ENCODE measurements at places on chromosomes 6 and 20.

GRCh38 chr6:35731414-35731735 is 5.5 kb upstream of the ARMC12 start:
- DNase-seq = peak; percentile 75

GRCh38 chr6:35294308-35294945 is 3.2 kb upstream of the DEF6 start:
- peak; percentile 41 for DNase-seq

GRCh38 chr6:17905611-17906592 is 81.5 kb downstream of the KIF13A start:
- no peak for DNase-seq

DNA sequence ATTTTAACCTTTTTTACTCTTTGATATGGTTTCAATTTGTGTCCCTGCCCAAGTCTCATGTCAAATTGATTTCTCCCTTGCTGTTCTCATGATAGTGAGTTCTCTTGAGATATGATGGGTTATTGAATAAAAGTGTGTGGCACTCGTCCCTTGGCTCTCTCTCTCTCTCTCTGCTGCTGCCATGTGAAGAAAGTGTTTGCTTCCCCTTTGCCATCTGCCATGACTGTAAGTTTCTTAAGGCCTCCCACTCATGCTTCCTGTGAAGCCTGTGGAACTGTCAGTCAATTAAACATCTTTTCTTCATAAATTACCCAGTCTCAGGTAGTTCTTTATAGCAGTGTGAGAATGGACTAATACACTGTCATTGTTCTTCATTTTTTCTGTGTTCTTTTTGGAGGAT is 48.5 kb downstream of the LIN28B start:
- peak; percentile 62 for DNase-seq

DNA sequence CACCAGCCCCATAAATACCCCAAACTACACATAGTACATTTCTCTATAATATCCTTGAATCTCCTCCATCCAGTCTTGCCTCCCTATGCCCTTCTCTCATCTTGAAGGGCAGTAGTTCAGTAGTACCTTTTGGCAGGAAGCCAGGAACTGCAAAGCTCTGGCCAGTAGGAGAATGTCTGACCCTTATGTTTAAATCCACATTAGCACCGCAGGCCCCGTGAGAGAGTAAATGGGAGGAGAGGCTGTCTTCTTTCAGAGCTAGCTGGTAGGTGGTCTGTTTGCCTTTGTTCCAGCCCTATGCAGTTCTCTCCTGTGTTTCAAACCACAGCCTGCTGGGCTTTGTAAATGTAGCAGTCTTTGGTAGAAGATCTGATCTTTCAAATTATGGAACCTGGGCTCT is 690.7 kb downstream of the DOK5 start:
- no peak for DNase-seq

GRCh38 chr6:94487371-94487770 is 1068.0 kb upstream of the EPHA7 start:
- DNase-seq = no peak

DNA sequence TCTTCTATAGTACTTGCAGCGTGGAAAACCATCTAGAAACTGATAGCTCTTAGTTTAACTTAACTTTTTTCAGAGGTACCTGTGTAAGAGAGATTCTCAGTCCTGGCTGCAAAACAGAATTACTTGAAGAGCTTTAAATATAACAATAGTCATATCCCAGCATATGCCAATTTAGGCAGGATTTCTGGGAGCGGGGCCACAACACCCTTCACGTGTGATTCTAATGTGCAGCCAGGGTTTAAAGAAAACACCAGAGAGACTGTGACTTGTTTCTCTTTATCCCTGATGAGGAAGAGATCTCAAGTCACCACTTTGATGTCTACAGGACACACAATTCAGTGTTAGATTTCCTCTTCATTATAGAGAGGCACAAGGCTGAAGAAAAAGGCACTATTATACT is 103.7 kb downstream of the PDSS2 start:
- no peak for DNase-seq

- no peak for DNase-seq
These were observed 15.3 kb upstream of the SULF2 start for GRCh38 chr20:47800623-47801022.

GRCh38 chr6:62298745-62299392 is 12.8 kb upstream of the KHDRBS2 start:
- DNase-seq = no peak

- DNase-seq = no peak
These were observed 24.9 kb upstream of the TSPYL1 start for GRCh38 chr6:116304538-116305097.

DNA sequence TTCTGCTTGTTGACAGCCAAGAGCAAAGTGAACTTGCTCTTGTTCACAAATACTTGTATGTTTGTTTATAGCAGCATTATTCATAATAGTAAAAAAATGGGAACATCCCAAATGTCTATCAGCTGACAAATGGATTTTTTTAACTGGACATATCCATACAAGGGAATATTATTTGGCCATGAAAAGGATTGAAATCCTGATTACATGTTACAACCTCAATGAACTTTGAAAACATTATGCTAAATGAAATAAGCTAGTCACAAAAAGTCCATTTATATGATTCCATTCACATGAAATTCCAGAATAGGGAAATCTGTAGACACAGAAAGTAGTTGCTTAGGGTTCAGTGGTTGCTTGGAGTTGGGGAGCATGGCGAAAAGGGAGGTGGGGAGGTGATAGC is 28.4 kb upstream of the BAG2 start:
- no peak for DNase-seq

- DNase-seq = no peak
These were observed 100.0 kb downstream of the RPP40 start for GRCh38 chr6:4903751-4904370.

DNA sequence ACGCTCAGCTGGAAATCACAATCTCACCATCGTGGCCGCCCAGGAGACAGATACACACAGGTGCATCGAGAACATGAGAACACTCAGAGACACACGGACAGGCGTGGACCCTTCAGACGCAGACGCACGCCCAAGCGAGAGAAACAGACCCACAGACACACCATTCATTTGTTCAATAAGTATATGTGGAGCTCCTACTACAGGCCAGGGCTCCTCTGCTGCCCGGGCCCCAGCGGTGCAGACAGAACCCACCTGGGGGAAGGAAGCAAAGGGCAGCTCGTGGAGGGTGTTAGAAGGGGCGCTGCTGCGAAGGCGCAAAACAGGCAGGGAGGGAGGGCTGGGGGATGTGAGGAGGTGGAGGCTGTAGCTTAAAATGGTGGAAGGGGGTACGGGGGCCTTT is 39.2 kb downstream of the SRC start:
- DNase-seq = no peak

DNA sequence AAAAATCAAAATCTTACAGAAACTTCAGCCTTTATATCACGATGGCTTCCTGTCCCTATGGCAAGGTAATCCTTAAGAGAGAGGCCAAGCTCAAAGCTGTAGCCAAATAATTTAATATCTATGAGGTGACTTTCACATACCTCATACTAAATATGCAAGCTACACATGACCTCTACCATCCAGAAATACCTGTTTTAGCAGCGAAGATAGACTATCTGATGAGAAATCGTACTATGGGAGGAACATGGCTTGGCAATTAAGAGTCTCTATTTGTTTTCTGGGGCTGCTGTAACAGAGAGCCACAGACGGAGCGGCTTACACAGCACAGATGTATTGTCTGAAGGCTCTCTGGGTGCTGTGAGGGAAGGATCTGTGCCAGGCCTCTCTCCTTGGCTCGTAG is 31.0 kb upstream of the SALL4 start:
- no peak for DNase-seq

DNA sequence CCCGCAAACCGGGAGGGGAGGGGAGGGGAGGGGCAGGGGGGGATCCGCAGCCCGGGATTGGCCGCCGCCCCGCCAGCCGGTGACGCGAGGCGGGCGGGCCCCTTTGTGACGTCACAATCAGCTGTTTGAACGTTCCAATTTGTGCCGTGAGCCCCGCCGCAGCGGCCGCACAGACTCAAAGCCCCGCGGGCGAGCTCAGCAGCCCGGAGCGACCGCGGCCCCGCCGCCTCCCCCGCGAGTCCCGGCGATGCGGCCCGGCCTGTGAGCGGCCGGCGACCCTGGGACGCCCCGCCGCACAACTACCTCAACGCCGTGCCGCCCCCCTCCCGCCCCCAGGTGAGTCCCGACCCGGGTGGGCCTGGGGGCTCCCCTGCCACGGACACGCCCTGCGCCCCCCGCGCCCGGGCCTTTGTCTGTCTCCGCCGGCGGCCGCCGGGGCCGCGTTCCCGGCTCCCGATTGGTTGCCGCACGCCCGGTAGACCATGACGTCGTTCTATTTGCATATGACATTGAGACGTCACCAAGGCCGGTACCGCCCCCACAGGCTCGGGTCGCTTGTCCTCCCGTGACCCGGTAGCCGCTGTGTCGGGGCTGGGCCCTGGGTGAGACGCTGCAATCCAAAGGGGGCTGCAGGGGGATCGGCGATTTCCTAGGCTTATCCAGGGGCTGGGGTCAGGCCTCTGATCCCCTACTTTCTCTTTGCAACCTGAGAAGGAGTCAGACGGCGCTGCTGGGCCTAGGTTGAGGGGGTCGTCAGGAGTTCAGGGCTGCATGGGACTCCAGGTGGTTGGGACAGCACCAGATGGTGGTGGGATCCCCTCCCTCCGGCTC is at the start of gene TP53INP2:
TP53INP2 (plus strand) TSS at position 168 of the 831 bp plus-strand sequence. CDS start 4,396 bp downstream, outside the sequence.
- DNase-seq = peak; percentile 84

- DNase-seq = no peak
These were observed 607.1 kb downstream of the COL12A1 start for GRCh38 chr6:74598462-74599393.

DNA sequence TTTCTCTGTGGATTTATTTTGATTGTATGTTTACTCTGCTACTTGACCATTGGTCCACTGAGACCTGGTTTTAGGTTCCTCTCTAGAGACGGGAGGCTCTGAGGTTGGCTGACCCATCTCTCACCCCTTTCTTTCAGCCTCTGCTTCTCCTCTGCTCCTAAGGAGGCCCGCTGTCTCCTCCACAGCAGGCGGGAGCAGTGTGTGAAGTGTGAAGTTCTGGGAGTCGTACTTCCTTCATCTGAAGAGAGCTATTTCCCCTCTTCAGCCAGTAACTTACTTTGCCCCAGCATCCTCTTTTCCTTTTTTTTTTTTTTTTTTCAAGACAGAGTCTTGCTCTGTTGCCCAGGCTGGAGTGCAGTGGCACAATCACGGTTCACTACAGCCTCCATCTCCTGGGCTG is 21.1 kb downstream of the PDRG1 start:
- DNase-seq = no peak

DNA sequence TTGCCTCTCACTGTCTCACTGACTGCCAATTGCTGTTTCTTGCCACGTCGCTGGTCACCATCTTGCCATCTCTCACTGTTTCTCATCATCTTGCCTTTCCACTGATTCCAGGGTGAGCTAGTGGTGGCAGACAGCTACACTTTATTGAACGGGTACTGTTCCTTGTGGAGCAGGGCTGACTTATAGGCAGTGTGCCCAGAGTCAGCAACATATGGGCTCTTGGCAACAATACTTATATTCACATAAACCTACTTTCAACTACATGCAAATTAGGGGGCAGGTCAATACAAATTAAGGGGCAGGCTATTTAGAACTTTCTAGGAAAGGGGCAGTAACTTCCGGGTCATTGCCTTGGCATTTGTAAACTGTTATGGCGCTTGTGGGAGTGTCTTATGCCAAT is 186.2 kb upstream of the SYNDIG1 start:
- DNase-seq = no peak

DNA sequence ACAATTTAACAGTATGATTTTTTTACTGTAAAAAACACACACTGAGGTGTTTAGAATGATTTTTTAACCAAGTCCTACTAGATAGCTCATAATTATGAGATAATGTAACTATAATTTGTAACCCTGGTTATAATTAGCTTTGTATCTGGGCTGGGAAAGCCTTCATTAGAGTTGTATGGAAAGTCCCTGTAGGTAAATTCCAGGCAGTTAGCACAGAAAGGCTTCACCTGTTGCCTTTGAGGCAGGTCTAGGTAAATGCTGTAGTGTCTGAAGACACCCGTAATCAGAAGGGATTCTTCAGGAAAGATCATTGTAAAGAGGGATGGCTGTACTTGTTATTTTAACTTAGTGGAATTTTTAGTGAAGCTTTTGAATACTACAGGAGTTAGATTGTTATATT is 1.9 kb downstream of the TMEM200A start:
- DNase-seq = no peak

DNA sequence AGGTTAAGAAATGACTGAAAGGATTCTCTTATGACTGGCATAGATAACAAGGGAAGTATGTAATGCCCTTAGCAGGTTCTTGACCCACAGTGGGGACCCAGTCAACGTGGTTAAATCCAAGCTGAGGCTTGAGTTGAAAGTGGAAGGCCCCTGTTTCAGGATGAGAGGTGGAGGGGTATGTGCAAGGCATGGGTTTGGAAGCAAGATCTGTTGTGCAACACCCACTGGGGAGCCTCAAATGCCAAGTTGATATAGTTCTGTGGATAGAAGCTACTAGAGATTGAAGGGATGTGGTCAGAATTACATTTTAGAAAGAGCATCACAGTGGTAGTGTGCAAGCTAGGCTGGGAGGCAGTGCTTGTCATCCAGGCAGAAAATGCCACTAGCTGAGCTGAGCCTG is 5.1 kb downstream of the PABPC1L start:
- DNase-seq = no peak

- DNase-seq = no peak
These were observed 123.6 kb downstream of the ISM1 start for GRCh38 chr20:13344671-13345070.

DNA sequence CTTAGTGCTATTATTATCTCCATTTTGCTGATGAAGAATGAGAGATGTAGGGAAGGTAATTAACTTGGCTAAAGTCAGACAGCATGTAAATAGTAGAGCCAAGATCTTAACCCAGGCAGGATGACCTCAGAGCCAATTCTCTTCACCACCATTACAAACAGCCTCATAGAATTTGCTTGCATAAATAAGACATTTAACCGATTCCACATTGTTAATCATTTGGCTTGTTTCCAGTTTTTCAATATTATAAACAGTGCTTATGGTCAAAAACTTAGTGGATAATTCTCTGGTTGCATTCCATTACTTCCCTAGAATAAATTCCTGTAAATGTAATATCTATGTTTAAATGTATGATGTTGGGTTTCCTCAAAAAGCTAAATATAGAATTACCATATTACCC is 19.1 kb upstream of the PRDM1 start:
- no peak for DNase-seq

- DNase-seq = peak; percentile 15
These were observed at the start of gene SLC23A2 for GRCh38 chr20:5001174-5002076. Gene SLC23A2, minus strand, starts transcription at chr20:5001510. Its CDS starts 68,948 bp downstream, at chr20:4932562.

DNA sequence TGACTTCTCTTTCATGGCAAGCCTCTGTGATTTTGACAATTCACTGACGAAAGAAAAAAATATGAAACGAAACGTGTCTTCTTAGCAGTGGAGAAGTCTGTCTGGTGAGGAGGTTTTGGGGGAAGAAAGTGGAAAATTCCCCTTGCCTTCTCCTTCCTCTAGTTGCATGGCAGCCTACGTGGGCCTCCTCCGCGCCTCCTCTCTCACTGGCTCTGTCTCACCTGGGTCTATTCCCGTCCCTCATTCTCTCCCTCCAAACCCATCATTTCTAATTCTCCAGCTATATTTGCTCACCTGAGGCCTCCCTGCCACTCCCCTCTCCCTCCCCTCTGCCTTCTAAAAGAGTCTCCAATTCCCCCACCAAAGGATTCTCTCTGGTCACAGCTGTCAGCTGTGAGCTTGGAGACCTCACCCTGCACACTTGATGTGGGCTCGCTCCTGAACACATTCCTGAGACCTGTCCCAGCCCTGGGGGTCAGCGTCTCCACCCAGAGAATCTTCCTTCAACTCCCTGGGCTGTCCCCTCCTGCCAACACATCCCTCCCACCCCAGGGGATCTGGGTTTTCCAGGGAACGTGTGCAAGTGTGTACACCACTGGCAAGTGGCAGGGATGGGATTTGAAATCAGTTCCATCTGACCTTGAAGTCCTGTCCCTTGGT is 159.6 kb upstream of the PMEPA1 start:
- DNase-seq = no peak

GRCh38 chr6:68502946-68503345 is 132.1 kb upstream of the ADGRB3 start:
- DNase-seq = no peak
